ENCODE measurements at places on chromosomes 2 and 18.

- no peak for DNase-seq
These were observed 11.6 kb upstream of the CASP10 start for GRCh38 chr2:201171259-201171814.

- DNase-seq, result no peak
These were observed 11.3 kb upstream of the DPP4 start for GRCh38 chr2:162085090-162085891.

GRCh38 chr2:204023088-204023487 lies 86.5 kb downstream of the ICOS start:
- no peak for DNase-seq

- no peak for DNase-seq
These were observed 12.5 kb downstream of the GAREM2 start for GRCh38 chr2:26185304-26185928.

DNA sequence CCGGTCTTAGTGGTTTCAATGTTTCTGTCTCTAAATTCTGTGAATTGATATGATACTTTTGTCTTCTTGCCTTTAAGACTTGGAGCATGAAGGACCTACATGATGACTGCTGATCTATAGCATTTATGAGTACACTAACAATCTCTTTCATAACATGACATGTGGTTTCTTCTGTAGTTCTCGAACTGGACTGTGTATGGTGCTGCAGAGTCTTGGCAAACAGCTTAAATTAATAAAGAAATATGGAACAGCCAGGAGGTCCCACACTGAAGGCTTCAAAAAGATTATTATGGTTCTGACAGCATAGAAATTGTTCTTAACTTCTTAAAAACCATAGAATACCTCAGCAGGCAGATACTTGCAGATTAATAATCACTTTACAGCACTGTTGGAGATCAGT lies 145.0 kb downstream of the DCC start:
- no peak for DNase-seq

GRCh38 chr2:195404651-195405050 lies 252.4 kb upstream of the SLC39A10 start:
- no peak for DNase-seq

- no peak for DNase-seq
These were observed 270.9 kb downstream of the CYP26B1 start for GRCh38 chr2:71876542-71877451.

DNA sequence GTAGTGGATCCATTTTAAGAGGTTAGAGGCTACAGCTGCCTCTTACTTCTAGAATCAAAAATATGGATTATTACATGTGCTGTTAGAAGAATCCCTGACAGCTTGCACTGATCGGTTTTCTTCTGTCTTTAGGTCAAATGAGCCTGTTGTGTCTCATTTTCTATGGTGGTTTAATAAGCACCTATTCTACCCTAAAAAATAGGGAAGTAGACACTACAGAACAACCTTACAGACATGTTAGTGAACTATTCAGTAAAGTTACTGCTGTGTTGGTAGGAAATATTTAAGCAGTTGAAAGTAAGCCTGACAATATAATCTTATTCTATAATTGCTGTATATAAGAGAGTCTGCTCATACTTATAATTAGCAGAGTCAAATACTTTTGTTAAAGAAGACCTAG lies 168.5 kb upstream of the NOSTRIN start:
- DNase-seq, result no peak

All from cortex of kidney (tissue), 1 donor.